H54 (cell line): ENCODE measurements at places on chromosomes 11 and 22.

DNA sequence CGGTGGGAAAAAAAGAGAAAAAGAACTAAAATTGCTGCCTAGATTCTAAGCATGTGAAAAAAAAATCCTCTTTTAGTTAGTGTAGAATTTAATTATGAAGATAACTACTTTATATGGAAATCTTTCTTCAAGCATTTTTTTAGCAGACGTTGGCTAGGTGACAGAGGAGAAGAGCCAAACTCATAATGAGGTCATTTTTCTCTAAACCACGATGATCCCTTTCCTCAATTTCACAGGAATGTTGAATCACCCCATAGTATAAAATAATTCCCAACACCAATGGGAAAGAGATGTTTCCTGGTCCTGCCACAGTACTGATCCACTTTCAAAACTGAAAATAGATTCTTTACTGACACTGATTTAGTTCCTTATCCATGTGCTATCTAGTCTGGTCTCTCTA, 319.8 kb downstream of the DLG2 start:
- DNase-seq = no peak

GRCh38 chr11:11965656-11966353, 42.6 kb downstream of the DKK3 start:
- no peak for DNase-seq

- DNase-seq = no peak
Measured at GRCh38 chr11:114228435-114229411, 67.5 kb upstream of the NNMT start.

- DNase-seq = no peak
Measured at GRCh38 chr11:45213316-45213665, 66.9 kb downstream of the PRDM11 start.

DNA sequence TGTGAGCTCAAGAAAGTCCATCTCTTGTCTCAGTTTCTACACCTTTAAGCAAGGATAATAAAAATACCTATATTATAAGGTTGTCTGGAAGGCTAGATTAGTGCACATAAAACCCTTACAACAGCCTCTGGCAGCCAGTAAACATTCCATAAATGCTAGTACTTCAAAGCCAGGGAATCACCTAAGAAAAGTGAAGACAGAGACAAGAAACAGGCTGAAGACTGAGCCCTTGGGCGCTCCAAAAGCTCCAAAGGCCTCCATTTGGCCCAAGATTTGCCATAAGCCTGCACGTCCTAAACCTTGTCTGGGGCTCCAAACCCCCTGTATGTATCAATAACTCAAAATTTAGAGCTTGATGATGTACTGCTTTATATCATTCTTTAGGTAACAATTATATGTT, 52.2 kb upstream of the AKIP1 start:
- DNase-seq = no peak

DNA sequence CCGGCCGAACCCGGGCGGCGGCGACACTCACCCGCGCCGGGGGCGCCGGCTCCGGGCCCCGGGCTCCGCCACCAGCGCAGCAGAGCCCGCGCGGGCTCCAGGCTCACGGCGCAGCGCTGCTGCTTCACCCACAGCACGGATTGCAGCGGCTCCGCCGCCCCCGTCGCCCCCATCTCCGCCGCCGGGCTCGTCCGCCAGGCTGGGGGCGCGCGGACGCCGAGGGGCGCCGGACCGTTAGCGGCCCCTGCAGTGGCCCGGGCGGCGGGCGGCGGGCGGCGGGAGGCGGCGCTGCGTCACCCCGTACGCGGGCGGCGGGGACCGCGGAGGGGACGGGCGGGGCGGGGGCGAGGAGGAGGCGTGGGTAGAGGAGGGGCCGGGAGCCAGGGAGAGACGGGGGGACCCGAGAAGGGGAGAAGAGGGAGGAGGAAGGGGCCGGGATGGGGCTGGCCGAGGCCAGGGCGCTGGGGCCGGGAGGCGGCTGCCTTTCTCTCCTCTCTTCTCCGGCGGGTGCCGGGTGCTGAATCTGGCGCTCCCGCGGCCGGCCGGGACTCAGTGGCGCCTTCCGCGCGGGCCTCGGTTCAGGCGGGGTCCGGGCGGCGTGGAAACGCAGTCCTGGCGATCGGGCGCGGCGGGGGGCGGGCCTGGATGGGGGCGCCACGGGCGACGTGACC, at the start of gene CERK:
Gene CERK (minus strand): TSS at position 277 of the 671 bp plus-strand sequence. CDS start 104 bp downstream, at position 173.
- DNase-seq = peak; percentile 42

GRCh38 chr11:18958221-18958910, 19.2 kb upstream of the MRGPRX1 start:
- no peak for DNase-seq

DNA sequence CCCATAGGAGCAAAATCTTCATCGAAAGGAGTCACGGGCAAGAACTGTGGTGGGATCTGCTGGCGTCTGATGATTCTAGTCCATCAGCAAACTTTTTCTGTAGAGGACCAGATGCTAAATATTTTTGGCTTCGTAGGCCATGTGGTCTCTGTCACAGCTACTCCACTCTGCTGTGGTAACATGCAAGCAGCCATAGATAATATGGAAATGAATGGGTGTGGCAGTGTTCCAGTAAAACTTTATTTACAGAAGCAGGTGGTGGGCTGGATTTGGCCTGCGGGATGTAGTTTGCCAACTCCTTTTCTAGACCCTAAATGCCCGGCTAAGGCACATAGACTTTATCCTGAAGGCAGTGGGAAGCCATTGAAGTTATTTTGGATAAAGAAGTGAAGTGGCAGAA, 32.9 kb downstream of the BMAL1 start:
- DNase-seq = no peak

DNA sequence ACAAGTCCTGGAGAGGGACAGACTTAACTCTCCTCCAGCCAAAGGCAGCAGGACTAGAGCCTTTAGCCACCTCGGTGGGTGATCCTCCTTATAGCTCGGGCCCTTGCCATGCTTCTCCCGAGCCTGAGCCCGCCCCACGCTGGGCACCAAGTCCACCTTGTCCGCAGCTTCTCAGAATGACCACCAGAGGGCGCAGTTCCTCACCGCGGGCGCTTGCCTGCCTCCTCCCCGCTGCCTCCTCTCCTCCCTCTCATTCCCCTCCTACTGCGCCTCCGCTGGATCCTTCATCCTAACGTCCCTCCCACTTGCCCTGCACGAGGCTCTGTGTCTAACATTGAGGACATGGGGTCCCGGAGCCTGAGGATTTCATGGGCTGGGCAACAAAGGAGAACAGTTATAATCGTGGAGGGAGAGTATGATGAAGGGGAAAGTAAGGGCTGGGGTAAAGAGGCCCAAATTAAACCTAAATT, 11.3 kb upstream of the MOGAT2 start:
- peak; percentile 78 for DNase-seq

GRCh38 chr11:17369094-17369493, 17.5 kb downstream of the NCR3LG1 start:
- no peak for DNase-seq

GRCh38 chr11:83054904-83055380, 16.8 kb downstream of the RAB30 start:
- DNase-seq = no peak

GRCh38 chr11:6237266-6237665, 1.6 kb upstream of the CNGA4 start:
- DNase-seq = no peak

- no peak for DNase-seq
Measured at GRCh38 chr11:110409174-110409573, 20.6 kb upstream of the FDX1 start.

DNA sequence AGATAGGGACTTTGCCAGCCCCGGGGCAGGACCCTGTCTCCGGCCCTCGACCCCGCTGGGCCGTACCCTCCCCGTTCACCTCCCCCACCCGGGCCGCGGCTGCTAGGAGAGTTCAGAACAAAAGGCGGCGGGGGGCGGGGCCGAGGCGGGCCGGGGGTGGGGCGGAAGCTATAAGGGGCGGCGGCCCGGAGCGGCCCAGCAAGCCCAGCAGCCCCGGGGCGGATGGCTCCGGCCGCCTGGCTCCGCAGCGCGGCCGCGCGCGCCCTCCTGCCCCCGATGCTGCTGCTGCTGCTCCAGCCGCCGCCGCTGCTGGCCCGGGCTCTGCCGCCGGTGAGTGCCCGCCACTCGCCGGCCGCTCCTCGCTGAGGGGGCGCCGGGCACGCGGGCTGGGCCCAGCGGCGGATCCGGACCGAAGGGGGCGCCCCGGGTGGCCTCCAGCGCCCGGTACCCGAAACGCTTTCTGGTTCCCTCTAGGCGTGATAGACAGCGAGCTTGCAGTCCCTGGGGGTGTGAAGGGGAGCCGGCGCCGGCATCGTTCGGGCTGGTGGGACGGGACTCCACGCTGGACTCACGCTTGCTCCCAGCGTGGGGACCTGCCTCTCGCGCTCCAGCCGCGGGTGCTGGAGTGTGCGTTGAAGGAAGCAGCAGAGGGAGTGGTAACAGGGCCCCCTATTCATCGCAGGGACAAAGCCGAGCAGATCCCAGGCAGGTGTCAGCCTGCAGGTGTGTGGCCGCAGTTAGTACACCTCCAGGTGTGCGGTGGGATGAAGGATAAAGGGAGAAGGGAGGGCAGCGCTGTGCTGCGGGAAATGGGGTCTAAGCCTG, at the start of gene MMP11:
Gene MMP11 (plus strand): TSS at position 201 of the 825 bp plus-strand sequence. CDS start 22 bp downstream, at position 223.
- DNase-seq = no peak

DNA sequence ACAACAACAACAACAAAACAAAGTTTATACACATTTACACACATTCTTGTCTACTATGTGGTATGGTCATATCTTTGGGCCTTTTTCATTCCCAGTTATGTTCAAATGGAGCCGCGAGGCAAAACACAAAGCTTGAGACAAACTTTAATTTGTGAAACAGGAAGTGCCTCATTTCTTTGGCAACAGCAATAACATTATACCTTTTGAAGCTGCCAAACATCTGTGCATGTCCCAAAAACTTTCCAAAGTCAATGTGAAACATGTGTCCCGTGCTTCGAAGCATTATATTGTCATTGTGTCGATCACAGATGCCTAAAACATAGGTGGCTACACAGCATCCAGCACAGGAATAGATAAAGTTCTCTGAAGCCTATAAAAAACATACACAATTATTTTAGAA, 25.0 kb upstream of the RPS13 start:
- DNase-seq = no peak

GRCh38 chr22:23033116-23033905, 37.0 kb upstream of the GNAZ start:
- DNase-seq = no peak

DNA sequence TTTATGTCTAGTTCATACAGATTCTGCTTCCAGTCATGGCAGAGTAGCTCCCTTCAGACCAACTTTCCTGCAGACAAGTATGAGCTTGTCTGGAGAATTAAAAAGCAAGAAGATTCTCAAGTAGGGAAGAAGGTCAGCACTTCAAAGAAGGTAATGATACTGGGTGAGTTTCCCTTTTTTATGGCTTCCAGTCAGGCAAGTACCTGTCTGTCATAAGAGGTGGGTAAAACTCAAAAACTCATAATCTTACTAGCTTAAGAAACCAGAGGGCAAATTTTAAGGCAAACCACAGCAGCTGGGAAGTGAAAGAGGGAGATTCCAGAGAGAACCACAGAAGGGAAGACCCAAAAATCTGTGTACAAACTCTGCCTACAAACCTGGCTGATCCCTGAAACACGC, 54.2 kb downstream of the DENND5A start:
- DNase-seq = no peak

DNA sequence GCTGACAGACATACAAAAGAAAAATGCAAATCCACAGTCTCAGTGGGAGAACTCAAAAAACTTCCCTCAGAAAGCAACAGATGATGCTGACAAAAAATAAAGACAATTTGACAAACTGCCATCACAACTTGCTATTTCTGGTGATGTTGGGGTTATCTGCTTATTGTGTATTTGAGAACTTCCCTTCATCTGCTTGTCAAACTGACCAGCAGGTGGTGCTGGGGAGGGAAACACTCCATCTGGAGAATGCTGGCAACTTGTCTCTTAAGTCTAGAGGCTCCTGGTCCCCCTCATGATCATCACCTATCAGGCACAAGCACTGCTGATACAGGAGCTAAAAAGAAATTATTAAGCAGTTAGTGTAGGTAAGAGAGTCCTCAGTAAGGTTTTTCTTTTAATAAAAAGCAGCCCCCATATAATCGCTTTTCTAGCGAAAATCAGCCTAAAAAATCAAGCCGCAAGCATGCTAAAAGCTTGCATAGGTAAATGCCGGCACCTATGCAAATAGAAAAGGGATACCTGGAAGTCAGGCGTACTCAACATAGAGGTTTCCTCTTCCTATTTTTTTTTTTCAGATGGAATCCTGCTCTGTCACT, 9.8 kb upstream of the FAM111B start:
- DNase-seq = no peak

DNA sequence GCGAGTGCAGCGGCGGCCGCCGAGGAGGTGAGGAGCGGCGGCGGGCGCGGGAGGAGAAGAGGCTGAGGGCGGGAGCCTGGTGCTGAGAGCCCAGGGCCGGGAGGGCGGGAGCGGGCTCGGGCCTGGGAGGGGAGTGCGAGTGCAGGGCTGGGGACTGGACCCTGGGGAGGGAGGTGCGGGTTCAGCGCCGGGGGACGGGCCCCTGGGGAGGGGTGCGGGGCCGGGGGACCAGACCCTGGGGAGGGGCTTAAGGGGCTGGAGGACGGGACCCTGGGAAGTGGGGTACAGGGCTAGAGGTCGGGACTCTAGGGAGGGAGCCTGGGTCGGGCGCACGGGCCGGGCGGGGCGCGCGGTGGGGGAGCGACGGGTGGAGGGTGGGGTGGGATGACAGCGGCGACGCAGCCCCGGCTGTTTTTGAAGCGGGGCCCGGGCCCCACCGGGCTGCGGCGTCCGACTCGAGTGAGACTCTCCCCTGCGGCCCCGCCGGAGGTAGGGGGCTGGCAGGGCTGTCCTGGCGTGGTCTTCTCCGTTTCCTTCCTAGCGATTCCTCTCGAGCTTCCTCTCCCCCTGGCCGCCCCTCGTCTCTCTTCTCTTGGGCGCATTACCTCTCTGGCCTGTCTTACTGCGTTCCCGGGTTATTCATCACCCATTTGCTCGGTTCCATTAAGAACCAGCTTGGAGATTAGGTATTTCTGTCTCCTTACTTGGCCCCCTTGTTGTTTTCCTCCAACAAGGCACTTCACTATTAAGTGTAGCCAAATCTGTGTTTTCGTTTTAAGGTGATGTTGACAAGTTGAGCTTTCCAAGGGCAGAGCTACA, 754 bp downstream of the NUP50 start:
- DNase-seq = no peak

DNA sequence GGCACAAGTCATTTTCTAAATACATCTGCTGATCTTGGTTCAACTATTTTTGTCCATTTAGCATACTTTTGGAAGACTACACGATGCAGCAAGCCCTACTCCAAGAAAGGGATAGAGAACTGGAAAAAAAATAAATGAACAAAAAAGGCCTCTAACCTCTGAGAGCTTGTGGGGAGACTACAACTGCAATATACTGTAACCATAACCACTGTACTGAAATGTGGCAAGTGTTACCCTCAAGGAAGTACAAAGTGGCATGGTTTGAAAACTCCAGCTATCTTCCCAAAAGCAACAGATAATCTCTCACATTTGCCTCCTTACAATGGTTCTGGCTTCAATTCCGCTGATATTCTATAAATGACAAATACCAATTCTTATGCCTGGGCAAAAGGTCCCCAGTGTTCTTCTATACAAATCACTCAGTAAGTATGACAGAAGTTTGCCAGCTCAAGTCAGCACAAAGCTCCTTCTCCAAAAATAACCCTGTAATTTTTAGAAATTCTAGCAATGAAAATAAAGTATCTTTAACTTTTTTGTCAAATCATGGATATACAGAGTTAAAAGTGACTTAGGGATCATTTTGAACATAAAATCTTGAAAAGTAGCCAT, 22.9 kb downstream of the AMBRA1 start:
- no peak for DNase-seq
